ENCODE measurements at places on chromosomes 3 and 15.
A peak's percentile ranks its signal among the peaks of the same experiment; 100 is the strongest.

GRCh38 chr15:90097475-90097874, 4.8 kb downstream of the IDH2 start:
- DNase-seq: no peak

GRCh38 chr3:46895204-46895660, 17.7 kb downstream of the PTH1R start:
- DNase-seq: no peak

DNA sequence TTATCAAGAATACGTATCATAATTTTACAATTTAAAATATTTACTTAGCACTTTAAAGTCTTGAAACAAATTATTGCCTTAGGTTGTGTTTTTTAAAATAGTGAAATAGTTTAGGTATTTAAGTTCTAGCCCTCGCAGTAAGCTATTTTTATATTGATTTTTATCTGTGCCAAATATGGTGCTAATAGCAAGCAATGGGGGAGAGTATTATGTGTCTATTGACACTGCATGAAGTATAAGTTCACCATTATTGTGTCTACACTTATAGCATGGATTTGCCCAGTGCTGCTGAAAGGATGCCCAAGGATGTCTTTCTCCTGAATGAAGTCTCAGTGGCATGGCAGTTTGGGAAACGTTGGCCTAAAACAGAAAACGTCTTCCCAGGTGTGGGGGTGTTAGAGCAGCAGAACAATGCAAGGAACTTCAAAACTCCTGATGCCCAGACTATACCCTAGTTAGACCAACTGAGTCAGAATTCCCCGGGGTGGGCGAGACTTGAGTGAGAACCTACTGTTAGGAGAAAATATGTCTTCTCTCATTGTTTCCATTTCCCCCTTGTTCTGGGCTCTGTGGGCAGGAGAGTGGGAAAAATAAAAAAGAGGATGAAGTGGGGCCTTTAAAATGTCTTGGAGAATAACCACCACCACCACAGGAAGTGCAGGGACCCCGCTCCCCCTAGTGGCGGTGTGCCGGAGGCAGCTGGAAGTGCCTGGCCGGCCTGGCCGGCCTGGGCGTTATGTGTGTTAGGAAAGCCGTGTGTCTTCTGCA, 104.2 kb upstream of the SLC7A14 start:
- DNase-seq: peak; percentile 9

DNA sequence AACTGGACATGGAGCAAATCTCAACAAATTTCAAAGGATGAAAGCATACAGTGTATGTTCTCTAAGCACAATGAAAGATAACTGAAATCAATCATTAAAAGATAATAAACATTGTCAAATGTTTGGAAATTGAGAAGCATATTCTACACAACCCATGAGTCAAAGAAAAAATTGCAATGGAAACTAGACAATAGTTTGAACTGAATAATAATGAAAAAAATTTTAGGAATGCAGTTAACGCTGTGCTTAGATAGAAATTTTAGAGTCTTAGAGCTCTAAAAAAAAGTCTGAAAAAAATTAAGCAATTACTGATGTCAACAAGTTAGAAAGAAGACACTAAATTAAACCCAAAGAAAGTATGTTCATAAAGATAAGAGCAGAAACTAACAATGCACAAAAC, 15.5 kb downstream of the RABL3 start:
- no peak for DNase-seq

- no peak for DNase-seq
Observed at GRCh38 chr3:161310649-161311423, 60.5 kb downstream of the SPTSSB start.

DNA sequence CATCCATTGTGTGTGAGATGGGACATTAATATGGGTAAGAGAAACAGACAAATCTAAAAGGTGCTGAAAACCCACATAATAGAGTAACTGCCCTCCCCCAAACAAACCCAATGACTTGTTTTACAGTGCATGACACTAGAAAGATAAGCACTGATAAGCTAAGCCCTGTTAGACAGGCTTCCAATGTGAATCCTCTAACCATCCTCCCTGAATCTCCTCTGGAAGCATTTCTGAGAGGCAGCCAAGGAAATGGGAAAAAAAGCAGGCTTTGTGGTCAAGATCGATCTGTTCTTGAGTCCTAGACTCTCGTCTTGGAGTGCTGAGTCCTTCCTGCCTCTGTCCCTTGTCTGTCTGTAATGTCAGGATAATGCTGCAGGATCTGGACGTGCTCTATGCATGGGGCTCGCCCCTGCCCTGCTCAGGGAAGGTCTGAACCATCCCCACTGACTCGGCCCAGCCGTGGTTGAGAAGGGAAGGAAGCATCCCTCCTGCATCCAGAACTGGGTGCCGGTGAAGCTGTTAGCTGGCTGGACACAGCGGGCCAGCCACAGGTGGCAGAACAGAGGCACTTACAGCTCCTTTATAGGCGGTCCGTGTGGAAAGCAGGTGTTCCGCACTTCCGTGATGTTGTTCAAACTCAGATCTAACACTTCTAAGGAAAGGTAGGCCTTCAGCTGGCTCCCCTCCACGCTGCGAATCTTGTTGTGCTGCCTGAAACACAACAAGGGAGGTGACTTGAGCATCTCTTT, 84.1 kb downstream of the LRIG1 start:
- DNase-seq: no peak

GRCh38 chr3:59831394-59831793, 781.6 kb upstream of the CFAP20DC start:
- DNase-seq: no peak
